ENCODE measurements at places on chromosomes 11 and 22. TPM values are rescaled to one million over a fixed set of nuclear protein-coding genes. Genes with fewer than 3 reads are reported as not detected.
A peak's percentile ranks its signal among the peaks of the same experiment; 100 is the strongest.

The IFTAP gene
- 2.4 TPM for total RNA-seq

The AKIP1 gene
- 17.6 TPM for total RNA-seq

The DCDC1 gene
- total RNA-seq = 1.8 TPM

The OR8J3 gene
- not detected for total RNA-seq

GRCh38 chr11:75347781-75348566 is 3.5 kb downstream of the ARRB1 start:
- peaks cover 86% of the 10 kb centered on the region for H3K4me1 ChIP-seq
- peak overlapping the region; percentile 23 for H3K4me3 ChIP-seq
- DNase-seq = no peak
- no peaks in the 10 kb centered on the region for H3K27me3 ChIP-seq
- peak overlapping the region; percentile 86 for H3K27ac ChIP-seq
- peaks cover 9% of the 10 kb centered on the region for H3K36me3 ChIP-seq

GRCh38 chr22:43789452-43789851 is 22.7 kb downstream of the EFCAB6 start:
- H3K4me3 ChIP-seq = no peak overlapping the region
- no peaks in the 10 kb centered on the region for H3K4me1 ChIP-seq
- H3K27ac ChIP-seq = no peak overlapping the region
- no peaks in the 10 kb centered on the region for H3K36me3 ChIP-seq
- DNase-seq = no peak
- peaks cover 11% of the 10 kb centered on the region for H3K27me3 ChIP-seq

- H3K27ac ChIP-seq = no peak overlapping the region
- H3K4me3 ChIP-seq = no peak overlapping the region
- no peaks in the 10 kb centered on the region for H3K27me3 ChIP-seq
- no peaks in the 10 kb centered on the region for H3K36me3 ChIP-seq
These were observed 21.7 kb downstream of the TMPRSS13 start for GRCh38 chr11:117907276-117908108.

DNA sequence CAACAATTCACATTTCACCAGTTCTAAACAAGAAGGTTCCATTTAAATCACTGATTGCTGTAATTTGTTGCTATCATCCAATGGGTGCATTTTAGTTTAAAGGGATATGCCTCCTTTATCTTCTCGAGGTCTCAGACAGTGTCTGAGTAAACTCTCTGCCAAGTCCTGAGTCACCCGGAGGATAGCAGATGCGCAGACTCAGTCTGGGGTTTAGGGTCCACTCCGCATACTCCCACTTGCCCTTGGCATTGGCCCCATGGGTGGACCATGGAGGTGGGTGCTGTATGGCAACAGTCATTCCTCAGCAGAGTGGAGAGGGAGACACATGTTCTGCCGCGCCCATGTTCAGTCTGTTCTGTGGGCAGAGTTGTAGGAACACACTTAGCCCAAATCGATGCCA is 65.4 kb upstream of the CRTAM start:
- H3K4me1 ChIP-seq = peaks cover 33% of the 10 kb centered on the region
- no peaks in the 10 kb centered on the region for H3K36me3 ChIP-seq
- H3K27me3 ChIP-seq = no peaks in the 10 kb centered on the region
- no peak overlapping the region for H3K4me3 ChIP-seq

GRCh38 chr11:59172345-59173079 is 580 bp downstream of the DTX4 start:
- H3K27me3 ChIP-seq = no peaks in the 10 kb centered on the region
- peaks cover 10% of the 10 kb centered on the region for H3K4me1 ChIP-seq
- H3K4me3 ChIP-seq = peak overlapping the region; percentile 80
- peak overlapping the region; percentile 66 for H3K27ac ChIP-seq
- no peaks in the 10 kb centered on the region for H3K36me3 ChIP-seq

GRCh38 chr11:77171885-77172665 is 44.0 kb downstream of the MYO7A start:
- H3K27ac ChIP-seq = no peak overlapping the region
- H3K27me3 ChIP-seq = no peaks in the 10 kb centered on the region
- no peak overlapping the region for H3K4me3 ChIP-seq
- no peak for DNase-seq

GRCh38 chr11:790721-791564 is 1.1 kb upstream of the CEND1 start:
- no peak overlapping the region for H3K4me3 ChIP-seq
- peaks cover 4% of the 10 kb centered on the region for H3K36me3 ChIP-seq
- H3K27ac ChIP-seq = no peak overlapping the region
- no peak for DNase-seq
- H3K4me1 ChIP-seq = peaks cover 6% of the 10 kb centered on the region
- H3K27me3 ChIP-seq = no peaks in the 10 kb centered on the region

GRCh38 chr11:15923183-15923582 is 433.2 kb downstream of the SOX6 start:
- DNase-seq = no peak
- H3K36me3 ChIP-seq = no peaks in the 10 kb centered on the region
- H3K27ac ChIP-seq = no peak overlapping the region
- peaks cover under 1% of the 10 kb centered on the region for H3K27me3 ChIP-seq
- H3K4me1 ChIP-seq = no peaks in the 10 kb centered on the region

Measured in naive thymus-derived CD8-positive, alpha-beta T cell (primary cell).